ENCODE measurements at places on chromosomes 1 and 21.
A peak's percentile ranks its signal among the peaks of the same experiment; 100 is the strongest.

GRCh38 chr1:234943836-234944402, 184.7 kb downstream of the TOMM20 start:
- no peak for DNase-seq

DNA sequence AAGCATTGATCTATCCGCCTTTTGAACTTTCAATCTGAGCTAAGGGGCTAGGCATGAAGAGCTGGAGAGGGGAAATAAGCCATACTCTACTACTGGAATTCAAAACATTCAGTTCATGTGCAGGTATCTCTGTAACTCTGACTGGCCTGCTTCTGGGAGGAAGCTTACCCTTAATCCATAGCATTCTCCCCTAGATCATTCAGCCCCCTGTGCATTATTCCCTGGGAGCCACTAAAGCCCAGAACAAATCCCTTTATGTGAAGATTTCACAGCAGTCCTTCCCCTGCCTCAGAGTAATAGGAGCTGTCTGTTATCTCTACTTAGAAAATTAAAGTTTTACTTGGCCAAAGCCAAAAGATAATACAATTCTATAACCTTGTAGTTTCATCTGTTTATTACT, 300.7 kb downstream of the SEC16B start:
- DNase-seq, result no peak

- no peak for DNase-seq
Observed at GRCh38 chr1:177780096-177780700, 189.7 kb downstream of the SEC16B start.

- no peak for DNase-seq
Observed at GRCh38 chr1:185857442-185857841, 123.3 kb downstream of the HMCN1 start.

DNA sequence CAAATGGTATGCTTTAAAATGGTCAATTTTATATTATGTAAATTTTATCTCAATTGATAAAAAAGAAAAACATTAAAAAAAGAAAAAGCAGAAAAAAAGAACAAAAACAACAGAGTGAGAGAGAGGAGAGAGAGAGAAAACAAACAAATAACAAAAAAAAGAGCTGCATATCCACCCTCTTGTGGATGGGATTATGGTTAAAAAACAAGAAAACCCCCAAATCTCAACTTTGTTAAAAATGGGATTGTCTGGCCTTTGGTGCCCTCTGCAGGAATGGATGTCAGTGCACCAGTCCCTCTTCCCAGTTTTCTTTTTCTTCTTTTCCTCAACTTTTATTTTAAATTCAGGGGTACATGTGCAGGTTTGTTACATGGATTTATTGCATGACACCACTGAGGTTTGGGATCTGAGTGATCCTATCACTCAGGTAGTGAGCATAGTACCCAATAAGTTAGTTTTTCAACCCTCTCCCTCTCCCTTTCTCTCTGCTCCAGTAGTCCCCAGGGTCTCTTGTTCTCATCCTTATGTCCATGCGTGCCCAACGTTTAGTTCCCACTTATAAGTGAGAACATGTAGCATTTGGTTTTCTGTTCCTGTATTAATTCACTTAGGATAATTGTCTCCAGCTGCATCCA, 28.1 kb downstream of the RNF187 start:
- DNase-seq, result peak; percentile 8

DNA sequence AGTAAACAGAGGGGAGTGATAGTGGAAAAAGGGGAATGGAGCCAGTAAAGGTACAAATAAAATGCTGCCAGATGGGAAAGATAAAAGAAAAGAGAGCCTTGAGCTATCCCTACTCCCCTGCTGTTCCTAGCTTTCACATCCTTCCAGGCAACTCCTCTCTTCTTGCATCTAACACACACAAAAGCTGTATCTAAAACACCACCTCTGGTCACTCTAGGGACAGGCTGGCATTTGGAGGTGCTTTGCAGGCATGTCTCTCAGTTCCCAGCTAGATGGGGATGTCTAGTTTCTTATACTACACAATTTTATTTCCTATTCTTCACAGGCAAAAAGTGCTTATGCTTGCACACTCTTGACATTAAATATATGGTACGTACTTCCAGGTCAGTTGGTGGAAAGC, 185.1 kb upstream of the ST6GALNAC5 start:
- no peak for DNase-seq

GRCh38 chr1:183533617-183534174, 56.6 kb downstream of the NCF2 start:
- no peak for DNase-seq

GRCh38 chr21:39037807-39038405, 145.3 kb downstream of the PSMG1 start:
- DNase-seq, result no peak

DNA sequence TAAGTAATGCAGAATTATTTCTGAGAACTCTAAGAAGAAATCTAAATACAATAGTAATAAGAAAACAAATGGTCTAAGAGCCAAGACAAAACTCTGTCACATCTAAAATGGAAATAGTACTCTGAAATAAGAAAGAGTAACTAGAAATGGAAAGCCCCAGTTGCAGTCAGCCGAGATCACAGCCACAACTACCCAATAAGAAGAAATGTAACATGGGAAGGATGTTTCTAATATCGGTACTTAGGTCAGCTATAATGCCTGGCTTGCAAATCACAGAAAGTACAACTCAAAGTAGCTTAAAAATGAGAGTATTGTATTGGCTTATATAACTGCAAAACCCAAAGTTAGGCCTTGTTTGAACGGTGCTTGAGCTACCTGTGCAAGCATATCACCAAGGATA, 58.6 kb upstream of the USP25 start:
- DNase-seq, result no peak

Data from activated CD4-positive, alpha-beta T cell treated with anti-CD3 and anti-CD28 coated beads, Interleukin-2, amount 50 U/mL, for 4 hours (primary cell).